ENCODE measurements at places on chromosomes 5 and 9.

- no peak for DNase-seq
Measured at GRCh38 chr5:143207563-143208364, 195.7 kb downstream of the NR3C1 start.

GRCh38 chr5:73273379-73274050 is 100.5 kb downstream of the TMEM174 start:
- DNase-seq, result no peak

GRCh38 chr5:74067748-74068541 is 441.9 kb downstream of the ARHGEF28 start:
- DNase-seq, result no peak

DNA sequence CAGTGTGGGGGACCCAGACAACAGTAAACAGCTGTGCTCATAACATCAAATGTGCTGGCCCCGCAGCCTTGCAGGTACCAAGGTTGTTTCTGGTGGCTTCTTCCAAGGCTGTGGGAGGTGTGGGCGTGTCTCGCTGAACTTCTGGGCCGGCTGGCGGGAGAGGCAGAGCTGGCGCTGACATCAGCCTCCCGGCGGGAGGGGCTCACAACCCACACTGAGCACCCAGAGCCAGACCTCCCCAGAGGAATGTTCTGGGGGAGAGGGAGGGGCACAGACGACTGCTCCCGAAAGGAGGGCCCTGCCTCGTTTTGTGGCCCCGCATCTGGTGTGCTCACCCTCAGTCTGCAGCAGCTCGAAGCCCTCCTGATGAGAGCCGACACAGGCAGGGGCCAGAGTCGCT is 6.9 kb upstream of the SLC12A7 start:
- no peak for DNase-seq

- DNase-seq, result no peak
Measured at GRCh38 chr5:176704817-176705216, 57.5 kb downstream of the TSPAN17 start.

DNA sequence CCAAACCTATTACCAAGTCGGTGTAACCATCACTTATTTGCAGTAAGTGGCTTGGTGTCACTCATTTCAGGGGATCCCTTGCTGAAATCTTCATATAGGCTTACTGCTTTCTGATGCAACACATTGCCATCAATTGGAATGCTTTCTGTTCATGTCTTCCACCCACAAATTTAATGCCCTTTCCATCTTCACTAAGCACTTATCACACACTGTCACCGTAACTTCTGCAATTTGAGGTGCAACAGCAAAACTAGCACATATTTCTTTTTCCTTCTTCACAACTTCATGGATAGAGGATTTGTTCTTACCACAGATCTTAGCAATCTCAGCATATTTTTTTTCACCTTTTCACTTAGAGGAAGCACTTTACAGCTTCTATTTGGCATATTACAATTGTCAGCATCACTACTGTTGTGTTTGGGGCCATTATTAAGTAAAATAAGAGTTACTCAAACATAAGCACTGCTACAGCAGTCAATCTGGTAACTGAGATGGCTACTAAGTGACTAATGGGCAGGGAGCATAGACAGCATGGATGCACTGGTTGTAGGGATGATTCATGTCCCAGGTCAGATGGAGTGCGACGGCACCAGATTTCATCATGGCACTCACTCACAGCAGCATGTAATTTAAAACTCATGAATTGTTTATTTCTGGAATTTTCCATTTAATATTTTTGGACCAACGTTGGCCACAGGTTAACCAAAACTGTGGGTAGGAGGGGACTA is 70.1 kb downstream of the PIP5K1B start:
- DNase-seq, result no peak

DNA sequence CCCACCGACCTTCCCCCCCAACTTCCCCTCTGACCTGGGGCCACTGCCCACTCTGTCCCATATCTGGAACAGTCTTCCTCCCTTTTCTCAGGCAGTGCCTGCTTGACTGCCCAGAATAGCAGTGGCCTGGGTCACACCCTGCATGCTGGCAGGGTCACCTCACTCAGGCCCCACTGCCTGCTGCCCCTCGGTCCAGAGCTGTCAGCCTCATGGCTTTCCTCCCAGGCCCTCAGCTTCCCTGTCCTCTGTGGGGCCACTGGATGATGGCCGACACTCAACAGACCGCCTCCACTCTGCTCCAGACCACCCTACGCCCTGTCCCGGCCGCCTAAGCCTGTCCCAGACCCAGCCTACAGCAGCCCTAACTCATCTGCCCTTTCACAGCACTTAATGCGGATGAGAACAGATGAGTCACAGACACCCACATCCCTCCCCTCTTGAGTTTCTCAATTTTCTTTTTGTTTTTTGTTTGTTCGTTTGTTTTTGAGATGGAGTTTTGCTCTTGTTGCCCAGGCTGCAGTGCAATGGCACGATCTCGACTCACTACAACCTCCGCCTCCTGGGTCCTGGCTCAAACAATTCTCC is 5.9 kb downstream of the PNPLA7 start:
- DNase-seq, result no peak

- DNase-seq, result no peak
Measured at GRCh38 chr5:40570408-40571129, 109.1 kb upstream of the PTGER4 start.

- DNase-seq, result no peak
Measured at GRCh38 chr9:69307446-69308205, 17.4 kb upstream of the ENTREP1 start.

DNA sequence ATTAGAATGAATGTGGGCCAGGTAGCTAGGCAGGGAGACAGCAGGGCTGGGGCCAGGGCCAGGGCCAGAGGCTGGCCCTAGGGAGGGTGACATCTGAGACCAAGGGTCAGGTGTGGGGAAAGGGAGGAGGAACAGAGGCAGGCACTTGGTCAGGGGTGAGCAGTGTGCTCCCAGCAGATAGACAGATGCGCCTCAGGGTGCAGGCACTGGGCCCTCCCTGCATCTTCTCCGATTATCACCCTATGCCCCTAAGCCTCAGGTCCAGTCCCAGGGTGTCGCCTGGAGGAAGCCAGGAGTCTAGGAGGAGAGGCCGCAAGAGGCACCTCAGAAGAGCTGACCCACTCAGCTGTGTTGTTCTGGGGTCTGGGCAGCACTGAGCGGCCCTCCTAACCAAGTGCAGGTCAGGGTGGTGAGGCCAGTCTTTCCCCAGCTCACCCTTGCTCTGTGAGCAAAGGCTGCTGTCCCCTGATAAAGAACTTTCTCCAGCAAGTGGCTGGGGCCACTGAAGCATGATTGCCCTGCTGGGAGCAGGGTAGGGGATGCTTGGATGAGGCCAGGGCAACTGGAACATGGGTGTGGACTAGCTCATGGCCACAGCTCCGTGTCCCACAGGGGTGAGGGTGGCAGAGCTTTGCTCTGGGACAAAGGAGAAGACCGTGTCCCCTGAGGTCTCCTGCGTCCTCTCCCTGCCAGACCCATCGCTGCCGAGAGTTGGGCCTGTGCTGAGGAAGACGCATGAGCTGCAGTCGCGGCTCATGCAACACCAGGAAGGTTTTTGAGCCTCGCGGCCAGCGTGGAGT is 2.1 kb upstream of the RASGEF1C start:
- DNase-seq, result no peak

- no peak for DNase-seq
Measured at GRCh38 chr5:22911019-22911418, 57.9 kb upstream of the CDH12 start.

GRCh38 chr9:114296338-114296737 is 26.6 kb upstream of the ORM1 start:
- no peak for DNase-seq

GRCh38 chr5:127863610-127864395 is 160.6 kb downstream of the CCDC192 start:
- DNase-seq, result no peak

DNA sequence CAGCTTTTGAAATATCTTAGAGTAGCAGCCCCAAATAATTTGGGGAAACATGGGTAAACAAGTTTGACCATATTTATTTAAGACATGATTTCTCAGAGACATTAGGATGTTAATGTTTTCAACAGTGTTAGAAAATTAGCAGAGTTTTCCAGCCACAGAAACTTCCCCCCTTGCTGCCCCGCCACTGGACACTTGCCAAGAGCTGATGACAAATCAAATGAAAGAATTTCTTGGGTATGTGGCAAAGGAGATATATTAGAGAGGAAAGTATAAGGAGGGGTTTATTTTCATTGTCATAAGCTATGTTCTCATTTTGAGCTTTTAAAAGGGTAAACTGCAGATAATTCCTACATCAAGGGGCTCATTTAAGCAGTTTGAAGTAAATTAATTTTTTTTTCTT is 15.9 kb downstream of the GABRA1 start:
- DNase-seq, result no peak

DNA sequence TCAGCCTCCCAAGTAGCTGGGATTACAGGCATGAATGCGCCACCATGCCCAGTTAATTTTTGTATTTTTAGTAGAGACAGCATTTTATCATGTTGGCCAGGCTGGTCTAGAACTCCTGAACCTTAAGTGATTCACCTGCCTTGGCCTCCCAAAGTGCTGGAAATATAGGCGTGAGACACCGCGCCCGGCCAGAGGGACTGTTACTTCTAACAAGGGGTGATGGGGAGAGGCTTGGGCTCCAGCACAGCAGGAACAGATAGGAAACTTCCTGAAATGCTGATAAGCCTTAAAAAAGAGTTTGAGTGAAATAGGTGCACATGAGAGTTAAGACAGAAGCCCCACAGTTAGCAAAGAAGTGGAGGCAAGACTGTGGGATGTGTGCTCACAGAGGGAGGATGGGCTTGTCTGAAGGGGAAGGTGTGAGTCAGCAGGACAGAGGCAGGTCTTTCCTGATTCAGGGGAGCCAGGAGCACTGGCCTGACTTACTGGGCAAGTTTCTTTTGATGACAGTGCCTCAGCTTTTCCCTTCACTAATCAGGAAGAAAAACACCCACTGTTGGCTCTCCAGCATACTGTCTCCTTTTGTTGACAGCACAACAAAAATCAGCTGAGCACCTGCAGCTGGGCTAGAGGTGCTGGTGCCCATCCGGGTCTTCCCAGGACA is 68.4 kb downstream of the RAD23B start:
- DNase-seq, result no peak

GRCh38 chr9:118290116-118290515 is 585.9 kb downstream of the TLR4 start:
- DNase-seq, result no peak

- no peak for DNase-seq
Measured at GRCh38 chr9:4101667-4102066, 198.2 kb downstream of the GLIS3 start.

- no peak for DNase-seq
Measured at GRCh38 chr9:126860757-126861466, 473 bp downstream of the ZBTB34 start.

- no peak for DNase-seq
Measured at GRCh38 chr5:153745778-153746395, 255.4 kb downstream of the GRIA1 start.

DNA sequence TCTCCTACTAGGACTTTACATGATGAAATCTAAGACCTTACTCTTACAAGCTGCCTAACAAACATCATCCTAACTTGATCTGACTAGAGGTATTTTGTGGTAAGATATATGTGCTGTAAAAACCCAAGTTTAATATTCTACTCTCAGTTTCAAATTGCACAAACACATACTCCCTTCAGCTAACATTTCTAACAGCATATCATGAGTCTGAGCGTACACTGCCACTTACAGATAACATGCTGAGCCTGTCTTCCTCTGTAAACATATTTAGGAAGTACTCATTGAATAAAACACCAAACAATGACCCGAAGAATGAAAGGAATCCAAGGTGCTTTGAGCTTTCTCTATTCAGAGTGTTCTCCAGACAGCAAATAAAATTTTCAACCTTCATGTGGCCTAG is 7.9 kb upstream of the ESM1 start:
- DNase-seq, result no peak

- DNase-seq, result no peak
Measured at GRCh38 chr5:171805746-171806145, 20.1 kb downstream of the SMIM23 start.

- no peak for DNase-seq
Measured at GRCh38 chr5:155546075-155546474, 532.5 kb downstream of the KIF4B start.

DNA sequence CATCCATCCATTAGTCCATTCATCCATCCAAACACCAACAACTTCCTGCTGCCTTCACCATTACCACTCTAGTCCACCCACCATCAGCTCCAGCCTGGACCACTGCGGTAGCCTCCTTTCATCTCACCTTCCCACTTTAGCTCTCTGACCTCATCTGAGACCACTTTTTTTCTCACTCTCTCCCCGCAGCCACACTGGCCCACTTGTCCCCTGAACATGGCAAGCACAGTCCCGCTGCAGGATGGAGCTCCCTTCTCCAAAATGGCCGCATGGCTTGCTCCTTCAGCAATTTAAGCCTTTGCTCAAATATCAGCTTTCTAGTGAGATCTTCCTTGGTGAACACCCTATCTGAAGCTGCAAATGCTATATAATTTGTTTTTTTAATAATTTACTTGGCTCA is 11.1 kb downstream of the CSF1R start:
- no peak for DNase-seq

DNA sequence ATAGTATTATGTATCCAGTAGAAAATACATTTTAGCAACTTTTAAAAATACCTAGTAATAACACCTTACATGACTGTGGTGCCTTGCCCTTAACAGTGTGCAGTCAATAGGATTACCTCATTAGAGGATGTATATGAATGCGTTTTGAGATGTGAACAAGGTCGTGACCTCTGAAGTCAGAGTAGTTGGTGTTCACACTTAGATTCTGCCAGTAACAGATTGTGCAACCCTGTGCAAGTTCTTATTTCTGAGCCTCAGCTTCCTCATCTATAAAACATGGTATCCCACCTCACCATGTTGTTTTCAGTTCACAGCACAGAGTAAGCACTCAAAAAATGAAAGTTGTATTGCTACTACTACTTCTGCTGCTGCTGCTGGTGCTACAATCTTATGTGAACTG is 347.3 kb downstream of the KDM4C start:
- DNase-seq, result no peak

DNA sequence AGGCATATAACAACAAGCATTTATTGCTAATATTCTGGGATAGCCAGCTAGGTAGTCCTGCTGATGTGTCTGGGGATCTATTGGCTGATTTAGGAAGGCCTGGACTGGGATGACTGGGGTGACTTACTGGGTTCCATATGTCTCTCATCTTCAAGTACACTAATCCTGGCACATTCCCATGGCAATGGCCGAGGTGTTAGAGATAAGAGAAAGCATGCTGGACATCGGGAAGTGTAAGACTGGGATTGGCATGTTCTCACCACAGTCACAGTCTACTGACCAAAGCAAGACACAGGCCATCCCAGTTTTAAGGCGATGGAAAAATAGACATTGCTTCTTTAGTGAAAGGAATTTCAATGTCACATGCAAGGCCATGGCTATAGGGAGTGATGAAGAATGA is 29.7 kb downstream of the F2R start:
- no peak for DNase-seq

- DNase-seq, result no peak
Measured at GRCh38 chr5:189486-189885, 1.8 kb upstream of the LRRC14B start.

Measured in T-helper 1 cell (primary cell).